Mononuclear cell (primary cell): ENCODE measurements at places on chromosomes 2 and 18. TPM values are rescaled to one million over a fixed set of nuclear protein-coding genes. Genes with fewer than 3 reads are reported as not detected.

UGT1A8 gene
- total RNA-seq, result not detected

FEZ2 gene
- 11.9 TPM for total RNA-seq

PRKAG3 gene
- total RNA-seq, result not detected

CHRND gene
- not detected for total RNA-seq

TDRD15 gene
- 0.10 TPM for total RNA-seq

RBM44 gene
- total RNA-seq, result 3.5 TPM

PPM1G gene
- 31.6 TPM for total RNA-seq

C2orf15 gene
- total RNA-seq, result 0.21 TPM

RUFY4 gene
- 1.0 TPM for total RNA-seq

TPO gene
- 0.21 TPM for total RNA-seq

ZSWIM2 gene
- total RNA-seq, result not detected

ERCC3 gene
- total RNA-seq, result 45.3 TPM

UGT1A3 gene
- total RNA-seq, result not detected

KCTD1 gene
- total RNA-seq, result 1.3 TPM

MAL gene
- 30.4 TPM for total RNA-seq

TUBA3E gene
- total RNA-seq, result not detected

PCARE gene
- total RNA-seq, result under 0.01 TPM

HOXD1 gene
- not detected for total RNA-seq

CD28 gene
- total RNA-seq, result 85.3 TPM

LOXHD1 gene
- total RNA-seq, result 0.63 TPM

SCG2 gene
- 0.42 TPM for total RNA-seq

TEKT4 gene
- total RNA-seq, result not detected

CAPN14 gene
- 0.21 TPM for total RNA-seq

TMEM178A gene
- total RNA-seq, result not detected

IL1R1 gene
- 2.6 TPM for total RNA-seq

TXNDC9 gene
- total RNA-seq, result 18.9 TPM

RANBP2 gene
- total RNA-seq, result 281 TPM

RBM43 gene
- total RNA-seq, result 13.3 TPM

MYOM1 gene
- total RNA-seq, result 0.94 TPM

KIF3C gene
- 1.7 TPM for total RNA-seq

CDH20 gene
- total RNA-seq, result 0.10 TPM
